ENCODE measurements at places on chromosomes 2 and 18. TPM values are rescaled to one million over a fixed set of nuclear protein-coding genes. Genes with fewer than 3 reads are reported as not detected.

- no peak for DNase-seq
Measured at GRCh38 chr2:219727771-219728429, 100.5 kb downstream of the SLC4A3 start.

The RAPH1 gene
- total RNA-seq: 1.7 TPM

The ANKRD30BL gene
- 0.39 TPM for total RNA-seq

DNA sequence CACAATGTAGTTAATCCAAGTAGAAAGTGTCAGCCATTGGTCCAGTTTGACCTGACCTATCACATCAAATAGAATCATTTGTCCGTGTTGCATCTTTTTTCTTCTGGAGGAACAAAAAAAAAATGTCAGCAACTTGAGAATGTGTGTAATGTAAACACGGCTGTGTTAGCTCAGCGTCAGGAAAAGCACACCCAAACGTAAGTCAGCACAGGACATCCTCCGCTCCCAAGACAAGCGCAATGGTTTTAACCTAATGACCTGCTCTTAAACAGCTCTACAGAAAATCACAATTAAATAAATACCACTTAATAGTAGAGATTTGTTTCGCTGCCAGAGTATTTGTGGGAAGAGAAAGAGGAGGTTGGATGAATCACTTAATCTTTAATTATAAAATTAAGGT, 59.4 kb downstream of the OSR1 start:
- no peak for DNase-seq

DNA sequence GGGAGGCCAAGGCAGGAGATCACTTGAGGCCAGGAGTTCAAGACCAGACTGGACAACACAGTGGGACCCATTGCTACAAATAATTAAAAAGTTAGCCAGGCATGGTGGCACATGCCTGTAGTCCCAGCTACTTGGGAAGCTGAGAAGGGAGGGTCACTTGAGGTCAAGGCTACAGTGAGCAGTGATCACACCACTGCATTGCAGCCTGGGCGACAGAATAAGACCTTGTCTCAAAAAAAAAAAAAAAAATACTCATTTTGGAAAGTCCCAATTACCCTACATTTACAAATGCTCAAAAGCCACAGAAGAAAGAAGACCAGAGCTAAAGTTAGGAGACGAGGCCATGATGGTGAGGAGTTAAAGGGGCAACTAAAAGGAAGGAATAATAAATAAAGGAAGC, 61.9 kb downstream of the COLEC12 start:
- DNase-seq: no peak

- no peak for DNase-seq
Measured at GRCh38 chr2:231666171-231667095, 41.9 kb upstream of the PTMA start.

The SEPTIN2 gene
- 309 TPM for total RNA-seq

GRCh38 chr18:73283788-73284187, 416.0 kb upstream of the NETO1 start:
- no peak for DNase-seq

- no peak for DNase-seq
Measured at GRCh38 chr2:86285571-86285970, 51.9 kb downstream of the REEP1 start.

- DNase-seq: no peak
Measured at GRCh38 chr2:128602699-128603101, 284.0 kb upstream of the HS6ST1 start.

The AGXT gene
- total RNA-seq: not detected

DNA sequence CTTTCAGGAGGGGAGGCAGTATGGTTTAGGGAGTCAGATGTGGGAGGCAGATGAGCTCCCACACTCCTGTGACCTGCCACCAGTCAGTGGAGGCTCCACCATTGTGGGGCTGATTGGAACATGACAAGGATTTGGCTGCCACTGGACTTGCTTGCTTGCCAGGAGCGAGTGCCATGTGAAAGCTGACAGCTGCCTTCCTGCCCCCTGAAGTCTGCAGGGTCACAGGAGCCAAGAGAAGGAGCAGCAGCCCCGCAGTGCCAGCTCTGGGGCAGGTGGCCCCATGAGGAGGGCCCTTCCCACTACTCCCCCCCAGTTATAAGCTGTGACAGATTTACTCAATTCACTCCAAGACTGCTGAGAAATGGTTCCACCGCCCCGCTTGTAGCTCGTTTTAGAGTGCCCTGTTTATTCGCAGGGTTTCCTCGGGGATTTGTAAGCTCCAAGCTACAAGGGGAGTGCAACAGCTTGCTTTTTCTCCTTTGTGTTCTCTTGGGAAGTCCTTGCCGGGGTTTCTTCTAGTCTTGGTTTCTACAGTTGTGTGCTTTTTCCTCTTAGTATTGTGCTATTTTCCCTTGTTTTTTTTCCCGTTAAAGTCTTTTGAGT, 414.3 kb downstream of the MEIS1 start:
- no peak for DNase-seq

DNA sequence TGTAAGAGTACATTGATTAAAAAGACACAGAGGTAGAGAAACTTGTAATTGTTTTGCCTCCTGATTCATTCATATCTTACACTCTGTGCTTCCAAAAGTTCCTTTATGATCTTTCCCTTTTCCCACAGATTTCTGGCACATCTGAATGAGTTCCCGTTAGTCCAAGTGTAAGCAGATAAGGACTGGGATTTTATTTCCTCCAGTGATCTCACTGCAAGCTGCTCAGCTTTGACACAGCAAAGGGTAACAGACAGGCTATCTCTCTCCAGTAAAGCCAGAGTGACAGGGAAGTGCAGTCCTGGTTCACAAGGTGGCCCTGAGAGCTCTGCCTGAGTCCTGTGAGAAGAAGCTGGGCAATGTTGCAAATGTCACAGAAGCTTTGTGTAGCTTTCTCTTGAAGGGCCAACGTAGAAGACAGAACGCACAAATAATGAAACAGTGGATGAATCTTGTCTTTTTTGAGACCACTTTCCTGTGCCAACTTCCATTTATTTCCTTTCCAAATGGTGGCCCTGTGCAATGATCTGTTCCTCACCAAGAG, 32.5 kb upstream of the KCNE4 start:
- DNase-seq: no peak

The DNAJB2 gene
- total RNA-seq: 105 TPM

DNA sequence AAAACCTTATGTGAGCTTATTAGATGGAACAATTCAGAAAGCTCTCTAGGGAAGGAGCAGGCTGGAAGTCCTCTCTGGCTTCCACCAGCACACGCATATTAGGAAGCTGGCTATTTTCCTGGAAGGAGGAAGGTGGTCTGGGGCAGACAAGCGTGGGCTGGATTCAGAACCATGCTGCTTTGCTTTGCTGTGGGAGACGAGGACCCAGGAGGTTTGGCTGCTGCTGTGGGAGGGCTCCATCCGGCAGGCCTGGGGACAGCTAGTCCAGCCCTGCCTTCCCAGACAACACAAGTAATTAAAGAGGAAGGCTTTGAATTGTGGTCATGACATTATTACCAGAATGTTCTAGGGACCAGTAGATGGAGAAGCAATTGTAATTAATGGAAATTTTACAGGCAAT, 238.8 kb upstream of the MYT1L start:
- no peak for DNase-seq

DNA sequence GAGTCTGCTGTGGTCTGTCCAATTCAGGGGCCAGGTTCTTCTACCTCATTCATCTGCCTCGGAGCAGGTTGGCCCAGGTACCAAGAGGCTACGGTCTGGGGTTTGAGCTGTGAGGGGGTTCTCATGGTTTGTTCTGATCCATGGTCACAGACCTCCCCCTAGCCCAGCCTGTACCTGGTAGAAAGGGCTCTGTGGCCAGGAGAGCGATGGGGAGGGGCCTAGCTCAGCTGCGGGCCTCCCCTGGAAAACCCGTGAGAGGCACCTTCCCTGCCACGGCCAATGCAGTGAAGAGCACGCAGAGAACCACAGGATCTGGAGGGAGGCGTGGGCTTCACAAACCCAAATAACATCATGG, 19.6 kb upstream of the ALLC start:
- no peak for DNase-seq

- no peak for DNase-seq
Measured at GRCh38 chr2:39733070-39733674, 45.9 kb downstream of the THUMPD2 start.

The ERMN gene
- total RNA-seq: 4.8 TPM

The TMEM247 gene
- not detected for total RNA-seq

DNA sequence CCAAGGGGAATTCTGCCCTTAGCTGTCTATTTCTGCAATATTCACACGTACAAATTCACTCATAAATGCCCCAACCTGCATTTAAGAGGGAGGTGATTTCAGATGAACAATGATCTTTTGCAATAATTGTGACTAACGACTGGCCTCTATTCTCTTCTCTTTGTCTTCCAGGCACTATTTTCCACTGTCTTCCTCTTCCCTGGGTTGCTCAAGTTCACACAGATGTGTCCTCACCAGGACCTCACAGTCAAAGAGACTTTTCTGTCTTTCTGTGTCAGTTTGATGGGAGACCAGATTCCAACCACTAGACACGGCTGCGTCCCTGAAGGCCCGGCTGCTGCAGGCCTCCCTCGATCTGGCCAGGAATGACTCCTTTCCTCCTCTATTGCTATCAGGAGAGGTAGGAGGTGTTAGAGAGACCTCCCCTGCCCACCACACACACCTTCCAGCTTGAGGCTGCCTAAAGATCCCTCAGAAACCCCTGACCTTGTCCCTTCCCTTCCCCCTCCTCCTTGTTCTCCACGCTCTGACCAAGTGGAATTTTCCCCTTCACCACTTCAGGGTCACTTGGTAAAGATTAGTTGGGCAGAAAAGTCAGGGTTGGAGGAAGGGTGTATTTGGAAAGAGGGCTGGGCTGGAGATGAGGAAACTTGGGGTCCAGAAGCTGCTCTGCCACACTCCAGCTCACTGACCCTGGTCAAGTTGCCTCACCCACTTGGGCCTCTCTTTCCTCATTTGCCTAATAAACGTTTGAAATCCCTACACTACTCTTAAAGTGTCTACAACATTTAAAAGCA, 109.2 kb upstream of the COPS8 start:
- no peak for DNase-seq

- no peak for DNase-seq
Measured at GRCh38 chr2:10397878-10398277, 50.2 kb downstream of the ODC1 start.
